ENCODE measurements at places on chromosomes 5 and 9.

DNA sequence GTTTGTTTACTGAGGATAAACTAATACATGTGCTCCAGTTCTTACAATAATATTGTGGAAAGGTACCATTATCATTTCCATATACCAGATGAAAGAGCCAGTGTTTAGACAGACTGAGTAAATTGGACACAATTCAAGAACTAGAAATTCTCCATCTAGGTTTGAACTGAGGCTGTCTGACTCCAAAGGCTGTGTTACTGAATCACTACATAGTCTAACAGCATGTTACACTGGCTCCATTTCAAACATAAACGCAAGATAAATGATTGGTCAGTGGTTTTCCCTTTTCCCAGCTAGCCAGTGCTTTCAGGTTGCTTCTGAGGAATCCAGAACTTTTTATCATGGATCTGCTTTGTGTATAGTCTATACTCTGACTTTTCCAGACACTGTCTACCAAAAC, 8.1 kb downstream of the SPDL1 start:
- DNase-seq: peak; percentile 19

GRCh38 chr5:159695741-159696294, 220.5 kb upstream of the ADRA1B start:
- DNase-seq: no peak

- DNase-seq: peak; percentile 19
Observed at GRCh38 chr9:75855509-75855908, 35.0 kb upstream of the PCSK5 start.

DNA sequence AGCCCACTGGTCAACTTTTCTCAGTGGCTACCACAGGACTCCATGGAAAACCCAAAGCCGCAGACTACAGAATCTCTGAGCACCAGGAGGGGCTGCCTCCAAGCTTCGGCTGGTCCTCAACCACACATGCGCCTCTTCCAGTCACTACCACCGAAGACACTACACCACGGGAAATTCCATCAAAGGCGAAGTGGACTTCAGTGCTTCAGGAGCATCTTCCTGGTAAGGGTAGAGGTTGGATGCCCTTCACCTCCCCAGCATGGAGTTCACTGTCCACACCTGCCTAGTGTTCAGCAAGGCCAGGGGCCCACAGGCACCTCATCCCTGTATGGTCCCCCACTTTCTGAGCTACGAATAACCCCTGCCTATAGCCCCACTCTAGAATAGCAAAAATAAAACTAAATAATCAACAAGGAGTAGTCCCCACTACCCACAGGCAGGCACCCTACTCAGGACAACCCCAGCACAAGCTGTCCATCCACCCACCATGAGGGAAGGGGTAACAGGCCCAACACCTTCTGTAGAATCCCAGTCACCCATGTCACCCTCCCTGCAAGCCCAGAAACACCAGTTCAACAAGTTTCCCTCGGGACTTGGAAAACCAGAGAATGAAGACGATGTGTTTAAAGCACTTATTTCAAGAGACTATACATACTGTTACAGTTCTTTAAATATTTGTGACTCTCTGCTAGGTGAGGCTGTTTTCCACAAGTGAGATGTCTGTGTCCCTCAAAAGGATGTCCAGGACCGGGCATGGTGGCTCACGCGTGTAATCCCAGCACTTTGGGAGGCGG, 2.6 kb downstream of the VDAC1 start:
- DNase-seq: no peak

- no peak for DNase-seq
Observed at GRCh38 chr5:52419357-52419756, 368.4 kb upstream of the ITGA1 start.

DNA sequence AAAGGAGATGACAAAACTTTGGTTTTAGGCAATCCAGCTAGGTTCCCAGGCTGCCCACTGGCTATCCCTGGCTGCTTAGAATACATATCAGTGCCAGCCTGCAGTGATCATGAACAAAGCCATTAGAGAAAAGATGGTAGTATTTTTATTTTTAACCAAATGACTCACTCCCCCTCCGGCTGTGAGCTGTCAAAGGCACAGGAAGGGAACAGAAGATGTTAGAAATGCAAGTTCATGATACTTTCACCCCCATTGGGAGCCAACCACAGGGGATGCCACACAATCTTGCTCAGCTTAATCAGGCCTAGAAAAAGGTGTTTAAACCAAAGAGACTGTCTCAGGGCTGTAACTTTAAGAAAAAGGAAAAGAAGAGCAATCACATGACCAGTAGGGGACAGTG, 70.3 kb upstream of the ASTN2 start:
- peak; percentile 2 for DNase-seq

DNA sequence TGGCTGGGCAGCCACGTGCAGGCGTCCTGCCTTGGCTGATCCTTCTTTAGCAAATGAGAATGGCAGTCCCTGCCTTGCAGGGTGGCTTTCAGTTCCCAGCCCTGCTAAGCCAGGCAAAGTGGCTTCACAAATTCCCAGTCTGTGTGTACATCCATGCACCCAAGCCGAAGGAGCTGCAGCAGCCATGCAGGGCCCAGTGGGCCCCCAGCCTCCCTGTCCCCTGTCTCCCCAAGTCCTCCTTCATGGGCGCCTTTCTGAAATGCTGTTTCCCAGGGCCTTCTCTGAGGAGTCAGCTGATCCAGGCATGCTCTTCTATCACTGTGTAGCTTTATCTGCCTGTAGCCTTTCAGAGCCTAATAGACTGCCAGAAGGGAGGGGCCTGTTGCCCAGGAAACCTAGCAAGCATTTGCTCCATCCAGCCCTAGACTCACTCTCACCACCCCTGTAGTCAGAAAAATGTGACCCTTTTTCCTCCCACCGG, 47.4 kb upstream of the SHC3 start:
- DNase-seq: no peak

DNA sequence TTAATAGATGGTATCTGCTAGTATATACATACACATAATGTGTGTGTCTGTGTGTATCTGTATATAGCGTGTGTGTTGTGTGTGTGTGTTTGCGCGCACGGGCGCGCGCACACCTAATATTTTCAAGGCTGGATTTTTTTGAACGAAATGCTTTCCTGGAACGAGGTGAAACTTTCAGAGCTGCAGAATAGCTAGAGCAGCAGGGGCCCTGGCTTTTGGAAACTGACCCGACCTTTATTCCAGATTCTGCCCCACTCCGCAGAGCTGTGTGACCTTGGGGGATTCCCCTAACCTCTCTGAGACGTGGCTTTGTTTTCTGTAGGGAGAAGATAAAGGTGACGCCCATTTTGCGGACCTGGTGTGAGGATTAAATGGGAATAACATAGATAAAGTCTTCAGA, 757 bp downstream of the FXN start:
- no peak for DNase-seq

DNA sequence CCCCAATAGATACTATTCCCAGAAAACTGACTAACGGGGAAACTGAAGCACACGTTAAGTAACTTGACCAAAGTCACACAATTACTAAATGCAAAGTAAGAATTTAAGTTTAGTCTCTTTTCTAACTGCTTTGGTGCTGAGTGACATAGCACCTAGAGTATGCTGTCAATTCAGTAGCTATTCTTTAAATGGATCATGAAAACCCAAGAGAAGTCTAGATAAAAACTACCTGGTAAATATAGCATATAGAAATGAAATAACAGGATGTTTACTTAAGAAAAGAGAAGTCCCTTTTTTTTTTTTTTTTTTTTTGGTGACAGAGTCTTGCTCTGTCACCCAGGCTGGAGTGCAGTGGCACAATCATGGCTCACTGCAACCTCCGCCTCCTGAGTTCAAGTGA, 129.2 kb downstream of the PDE4D start:
- DNase-seq: no peak

GRCh38 chr5:172417983-172418630, 36.2 kb downstream of the SH3PXD2B start:
- DNase-seq: peak; percentile 97

DNA sequence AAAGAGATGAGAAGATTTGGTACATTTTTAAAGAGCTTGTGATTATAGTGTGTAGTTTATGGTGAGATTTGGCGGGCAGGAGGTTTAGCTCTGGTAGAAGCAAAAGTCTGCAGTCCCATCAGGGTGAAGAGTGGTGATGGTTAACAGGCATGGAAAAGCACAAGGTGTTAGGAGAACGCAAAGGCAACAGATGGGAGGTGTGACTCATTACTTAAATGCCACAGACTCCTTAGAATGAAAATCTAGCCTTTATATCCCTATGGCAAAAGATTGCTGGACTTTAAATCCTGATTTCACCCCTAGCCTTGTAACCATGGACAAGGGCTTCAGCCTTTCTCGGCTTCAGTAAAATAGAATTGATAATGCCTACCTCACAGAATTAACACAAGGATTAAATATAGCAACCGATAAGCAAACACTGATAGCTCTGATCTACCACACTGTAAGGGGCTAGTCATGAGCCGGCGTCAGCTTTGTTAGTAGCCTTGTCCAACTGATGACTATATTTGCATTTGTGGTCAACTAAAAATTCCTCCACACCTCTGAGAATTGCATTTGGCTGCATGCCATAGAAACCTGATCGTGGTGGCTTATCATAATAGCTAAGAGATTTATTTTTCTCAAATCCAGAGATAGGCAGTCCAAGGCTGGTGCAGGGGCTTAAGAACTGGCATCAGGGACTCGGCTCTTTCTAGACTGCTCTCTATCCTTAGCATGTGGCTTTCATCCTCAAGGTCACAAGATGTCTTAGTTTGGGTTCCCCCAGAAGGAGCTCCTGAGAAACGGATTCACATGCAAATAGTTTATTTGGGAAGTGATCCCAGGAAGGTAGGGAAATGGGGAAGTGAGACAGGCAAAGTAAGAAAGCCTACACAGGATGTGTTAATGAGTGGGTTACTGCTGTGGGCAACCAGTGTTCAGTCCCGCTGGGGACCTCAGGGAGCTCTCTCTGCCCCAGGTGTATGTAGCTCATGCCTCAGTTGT, 19.6 kb downstream of the MFAP3 start:
- peak; percentile 29 for DNase-seq

- DNase-seq: peak; percentile 7
Observed at GRCh38 chr9:106450549-106450948, 412.4 kb upstream of the ZNF462 start.

DNA sequence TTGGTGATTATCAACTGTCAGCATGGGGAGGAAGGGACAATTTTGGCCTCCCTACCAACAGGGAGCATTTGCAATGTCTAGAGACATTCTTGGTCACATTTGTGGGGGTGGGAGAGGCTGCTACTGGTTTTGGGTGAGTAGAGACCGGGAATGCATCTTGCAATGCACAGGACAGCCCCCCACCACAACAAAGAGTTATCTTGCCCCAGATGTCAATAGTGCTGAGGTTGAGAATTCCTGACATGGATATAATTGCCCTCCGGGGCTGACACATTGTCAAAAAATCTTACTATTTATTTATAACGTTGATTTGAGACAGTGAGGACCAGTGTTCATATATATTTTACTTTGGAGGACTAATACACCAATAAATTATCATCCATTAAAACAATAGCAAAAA, 316.1 kb downstream of the PSAT1 start:
- DNase-seq: peak; percentile 65

GRCh38 chr5:166211640-166212039, 2079.8 kb upstream of the WWC1 start:
- DNase-seq: no peak

DNA sequence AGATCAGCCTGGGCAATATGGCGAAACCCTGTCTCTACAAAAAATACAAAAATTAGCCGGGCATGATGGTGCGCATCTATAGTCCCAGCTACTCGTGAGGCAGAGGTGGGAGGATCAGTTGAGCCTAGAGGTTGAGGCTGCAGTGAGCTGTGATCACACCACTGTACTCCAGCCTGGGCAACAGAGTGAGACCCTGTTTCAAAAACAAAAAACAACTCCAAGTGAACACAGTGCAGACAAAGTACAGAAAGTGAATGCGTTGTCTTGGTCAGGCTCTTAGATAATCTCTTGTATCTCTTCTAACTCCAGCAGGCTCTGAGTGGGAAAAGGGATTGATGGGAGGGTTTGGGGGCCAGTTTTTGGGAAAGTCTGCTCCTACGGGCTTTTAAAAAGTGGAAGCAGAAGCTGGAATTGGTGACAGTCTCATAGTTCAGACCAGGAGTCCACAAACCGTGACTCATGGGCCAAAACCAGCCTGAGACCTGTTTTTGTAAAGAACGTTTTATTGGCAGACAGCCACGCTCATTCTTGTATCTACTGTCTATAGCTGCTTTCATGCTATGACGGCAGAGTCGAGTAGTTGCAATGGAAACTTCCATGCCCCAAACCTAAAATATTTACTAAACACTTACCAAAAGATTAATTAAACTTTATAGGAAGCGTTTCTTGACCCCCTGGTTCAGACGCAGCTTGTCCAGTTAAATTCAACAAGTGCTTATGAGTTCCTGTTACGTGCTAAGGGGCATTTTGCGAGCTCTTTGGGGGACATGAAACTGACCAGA, 32.9 kb downstream of the NDST1 start:
- DNase-seq: peak; percentile 88

DNA sequence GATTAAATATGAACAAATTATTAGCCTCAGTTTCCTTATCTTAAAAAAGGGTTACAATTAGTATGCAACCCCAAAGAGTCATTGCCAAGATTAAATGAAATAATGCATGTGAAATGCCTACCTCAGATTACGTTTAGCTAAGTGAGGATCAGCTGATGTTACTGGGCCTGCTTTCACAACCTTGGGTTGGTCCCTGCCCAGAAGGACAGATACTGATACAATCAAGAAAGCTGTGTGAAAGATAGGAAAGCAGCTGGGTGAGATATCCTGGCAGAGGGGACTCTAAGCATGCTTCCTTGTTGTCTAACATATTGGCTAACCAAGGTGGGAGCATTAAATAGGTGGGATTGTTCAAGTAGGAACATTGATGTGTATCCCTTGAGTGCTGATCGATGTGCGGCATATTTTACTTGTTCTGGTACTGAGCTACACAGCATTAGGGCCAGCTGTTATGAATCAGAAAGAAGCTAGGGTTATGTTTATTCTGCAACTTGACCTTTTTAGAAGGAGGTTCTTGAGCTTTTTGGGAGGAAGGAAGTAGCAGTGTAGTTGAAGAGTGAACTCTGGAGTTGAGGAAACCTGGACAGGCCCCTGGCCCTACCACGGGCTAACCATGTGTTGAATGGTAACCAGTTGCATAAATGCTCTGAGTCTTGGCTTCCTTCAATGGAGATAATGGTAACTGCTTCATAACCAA, 28.9 kb downstream of the SNX24 start:
- no peak for DNase-seq

DNA sequence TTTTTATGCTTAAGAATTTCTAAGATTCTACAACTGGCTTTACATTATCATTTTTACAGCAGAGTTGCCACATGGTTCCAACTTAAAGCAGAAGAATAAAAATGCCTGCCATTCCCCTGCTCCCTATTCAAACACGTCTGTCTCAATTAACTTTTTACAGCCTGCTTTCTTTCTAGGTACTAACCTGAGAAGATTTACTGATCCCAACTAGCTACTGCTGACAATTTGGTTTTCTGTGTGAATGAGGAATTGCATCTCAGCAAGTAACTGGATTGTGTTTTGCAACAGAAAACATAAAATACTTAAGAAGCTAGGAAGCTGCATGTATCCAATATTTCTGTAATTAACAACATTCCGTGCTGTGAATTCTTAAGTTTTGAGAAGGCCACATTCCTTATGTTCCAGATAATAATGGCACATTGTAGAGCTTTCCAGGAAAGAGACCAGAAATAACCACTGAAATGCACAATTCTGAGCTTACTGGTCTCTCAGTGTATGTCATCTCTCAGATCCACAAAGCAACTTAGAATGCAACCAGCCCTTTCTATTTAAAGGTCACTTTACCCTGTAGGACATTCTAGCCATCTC, 306.8 kb upstream of the NMUR2 start:
- peak; percentile 55 for DNase-seq

Data from fibroblast of skin of right quadriceps (primary cell).